ENCODE measurements at places on chromosomes 3 and 15.

DNA sequence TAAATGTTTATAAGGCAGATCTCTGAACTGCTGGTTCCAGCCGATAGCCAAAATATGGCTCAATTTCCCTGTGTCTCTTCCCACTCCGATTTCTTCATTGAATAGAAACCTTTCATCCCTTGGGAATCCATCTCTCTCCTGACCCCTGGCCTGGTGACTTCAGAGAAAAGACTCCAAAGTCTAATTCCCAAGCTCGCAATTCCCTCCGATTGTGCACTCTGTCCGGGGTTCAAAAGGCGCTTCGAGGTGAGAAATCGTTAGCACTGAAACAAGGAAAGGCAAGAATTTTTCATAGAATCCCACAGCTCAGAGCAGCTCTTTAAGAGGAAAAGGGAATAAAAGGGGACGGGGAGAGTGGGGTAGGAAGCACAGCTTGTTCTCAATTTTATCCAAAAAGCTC, 18.4 kb upstream of the RAD18 start:
- DNase-seq: no peak

DNA sequence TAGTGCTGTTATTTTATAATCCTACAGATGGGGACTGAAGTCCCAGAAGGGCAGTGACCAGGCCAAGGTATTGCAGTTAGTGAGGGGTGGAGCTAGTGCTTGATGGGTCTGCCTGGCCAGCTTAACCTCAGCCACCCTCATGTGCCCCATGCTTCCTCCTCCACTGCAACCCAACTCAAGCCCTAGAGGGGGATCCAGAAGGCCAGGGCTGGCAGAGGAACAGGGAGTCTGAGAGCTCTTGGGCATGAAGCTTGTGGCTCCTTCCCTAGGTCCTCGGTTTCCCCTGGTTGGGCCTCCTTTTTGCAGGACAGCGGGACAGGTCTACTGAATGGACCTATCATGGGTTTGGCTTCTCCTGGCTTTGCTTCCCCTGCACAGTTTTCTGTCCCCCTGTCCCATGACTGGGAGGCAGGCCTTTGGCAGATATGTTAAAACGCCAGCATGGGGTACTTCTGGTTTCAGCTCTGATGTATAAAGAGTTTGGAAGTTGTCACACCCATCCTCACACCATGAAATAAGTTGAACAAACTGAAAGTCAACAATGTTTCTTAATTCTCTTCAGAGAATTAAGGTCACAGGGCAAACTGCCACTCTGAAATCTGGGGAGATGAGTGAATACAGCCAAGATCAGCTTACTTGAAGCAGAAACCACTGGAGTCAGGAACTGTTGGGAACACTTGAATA, 103.3 kb downstream of the SMAD6 start:
- DNase-seq: no peak

DNA sequence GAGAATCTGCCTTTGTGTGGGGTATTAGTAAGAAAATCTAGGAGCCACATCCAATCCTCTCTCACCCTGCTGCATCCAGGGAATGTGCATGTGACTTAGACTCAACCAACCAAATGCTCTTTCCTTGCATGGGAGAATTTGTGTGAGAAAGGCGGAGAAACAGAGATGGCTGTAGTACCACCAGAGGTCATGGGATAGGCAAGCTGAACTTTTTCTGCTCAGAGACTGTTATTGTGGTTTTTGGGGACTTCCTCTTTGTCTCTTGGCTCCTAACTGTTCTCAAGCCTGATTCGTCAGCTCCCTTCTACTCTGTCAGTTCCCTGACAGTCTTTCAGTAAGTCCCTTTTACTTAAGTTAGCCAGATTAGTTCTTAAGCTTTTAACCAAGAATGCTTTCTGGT, 2.6 kb upstream of the ZSCAN2 start:
- DNase-seq: no peak

DNA sequence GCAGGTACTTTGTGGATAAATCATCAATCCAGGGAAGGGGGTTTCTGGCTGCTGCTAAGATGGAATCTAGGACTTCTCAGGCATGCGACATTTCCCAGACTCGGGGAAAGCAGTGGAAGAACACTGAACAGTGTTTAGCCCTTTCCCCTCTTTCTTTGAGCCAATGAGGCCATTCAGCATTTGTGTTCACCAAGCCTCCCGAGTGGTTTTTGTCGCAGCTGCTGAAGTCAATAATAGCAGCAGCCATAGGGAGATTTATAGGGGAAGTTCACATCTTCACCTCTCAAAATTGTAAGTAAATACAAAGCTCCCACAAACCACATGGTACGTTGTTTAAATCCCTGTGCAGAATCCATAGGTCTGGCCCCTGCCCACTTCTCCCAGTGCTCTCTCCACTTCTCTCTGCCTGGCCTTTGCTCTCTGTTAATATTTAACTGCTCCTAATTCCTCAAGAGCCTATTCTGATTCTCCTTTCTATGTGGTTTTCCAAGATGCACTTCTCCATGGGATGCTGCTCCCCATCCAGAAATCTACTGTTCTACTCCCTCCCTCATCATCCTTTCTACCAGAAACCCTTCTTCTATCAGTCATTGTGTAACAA, 230.7 kb downstream of the SHQ1 start:
- no peak for DNase-seq

DNA sequence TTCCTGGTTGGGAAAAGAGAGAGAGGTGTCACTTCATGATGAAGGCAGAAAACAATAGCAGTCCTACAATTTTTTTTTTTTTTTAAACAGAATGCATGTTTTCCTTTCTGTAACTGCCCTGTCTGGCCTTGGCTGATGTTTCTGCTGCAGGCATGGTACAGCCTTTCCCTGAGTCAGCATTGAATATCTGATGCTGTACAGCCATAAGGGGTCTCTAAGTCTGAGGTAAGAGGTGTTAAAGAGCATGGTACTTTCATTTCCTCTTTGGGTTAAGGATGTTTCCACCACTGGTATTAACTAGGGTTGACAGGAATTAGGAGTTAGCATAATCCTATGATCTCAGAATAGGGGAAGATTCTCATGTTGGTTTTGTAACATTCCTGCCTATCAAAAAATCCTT, 147.4 kb downstream of the CHST2 start:
- no peak for DNase-seq

DNA sequence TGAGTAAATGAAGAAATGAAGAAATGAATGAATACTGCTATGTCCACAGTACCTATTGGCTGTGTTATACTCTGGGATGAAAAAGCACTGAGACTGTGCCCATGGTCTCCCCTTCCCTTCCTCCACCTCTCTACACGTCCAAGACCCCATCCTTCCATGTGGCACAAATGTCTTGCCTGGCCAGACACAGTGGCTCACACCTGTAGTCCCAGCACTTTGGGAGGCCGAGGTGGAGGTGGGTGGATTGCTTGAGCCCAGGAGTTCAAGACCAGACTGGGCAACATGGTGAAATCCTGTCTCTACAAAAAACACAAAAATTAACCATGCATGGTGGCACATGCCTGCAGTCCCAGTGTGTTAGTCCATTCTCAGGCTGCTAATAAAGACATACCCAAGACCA, 200.1 kb downstream of the FAM43A start:
- no peak for DNase-seq

DNA sequence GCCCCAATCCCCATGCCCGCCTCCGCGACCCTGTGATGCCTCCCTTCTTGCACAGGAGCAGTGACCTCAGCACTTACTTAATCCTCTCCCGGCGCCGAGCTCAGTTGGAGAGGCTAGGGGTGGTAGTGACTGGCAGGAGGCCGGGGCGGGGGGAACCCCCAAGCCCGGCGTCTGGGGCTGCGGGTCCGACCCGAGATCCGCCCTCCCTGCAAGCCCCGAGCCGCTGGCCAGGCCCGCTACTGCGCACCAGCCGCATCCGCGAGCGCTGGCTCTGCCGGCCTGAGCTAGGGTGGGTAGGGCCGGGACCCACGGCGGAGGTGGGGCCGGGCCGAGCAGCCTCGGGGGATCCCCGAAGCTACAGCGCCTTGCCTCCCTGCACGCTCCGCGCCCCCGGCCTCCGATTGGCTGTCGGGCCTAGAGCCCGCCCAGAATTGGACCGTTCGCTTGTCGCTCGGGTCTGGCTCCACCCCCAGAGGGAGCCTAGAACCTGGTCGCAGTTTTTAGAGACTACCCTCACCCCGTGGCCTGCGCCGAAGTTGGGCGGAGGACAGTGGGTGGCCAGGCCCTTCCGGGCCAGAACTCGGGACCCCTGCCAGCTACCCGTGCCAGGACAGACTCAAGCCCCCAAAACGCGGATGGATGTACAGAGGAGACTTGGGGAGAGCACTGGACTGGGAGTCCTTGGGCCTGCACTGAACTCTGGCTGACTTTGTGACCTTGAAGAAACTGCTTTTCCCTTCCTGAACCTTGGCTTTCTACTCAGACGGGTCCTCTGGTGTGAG, at the start of gene C3orf18:
Gene C3orf18, minus strand, starts transcription at position 362 of the 782 bp plus-strand sequence. CDS start 2,048 bp downstream, outside the sequence.
- peak; percentile 6 for DNase-seq

DNA sequence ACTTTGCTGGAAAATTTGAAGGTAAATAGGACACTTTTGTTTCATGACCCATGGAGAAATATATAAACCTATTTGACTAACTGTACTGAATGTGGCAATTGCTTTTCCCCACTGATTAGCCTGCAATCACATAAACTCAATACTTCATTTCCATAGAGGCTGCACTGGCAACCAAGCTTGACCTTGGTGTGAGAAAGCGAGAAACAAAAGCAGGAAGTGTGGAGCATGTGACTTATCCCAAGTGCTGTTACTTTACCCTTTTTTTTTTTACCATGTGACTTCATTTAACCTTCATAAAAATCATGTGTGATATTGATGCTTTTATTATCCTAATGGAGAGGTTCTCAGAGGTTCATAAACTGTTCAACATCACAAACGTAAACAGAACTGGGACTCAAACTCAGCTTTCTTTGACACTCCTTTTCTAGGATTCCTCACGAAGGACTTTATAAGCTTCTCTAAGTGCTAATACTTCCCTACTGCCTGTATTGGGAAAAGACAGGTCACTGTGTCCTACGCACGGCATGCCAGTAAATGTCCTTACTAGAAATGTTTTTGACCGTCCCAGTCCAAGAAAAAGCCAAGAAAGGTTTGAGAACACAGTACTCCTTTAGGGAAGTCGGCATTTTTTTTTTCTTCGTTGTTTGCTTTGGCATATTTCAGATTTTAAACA, 34.9 kb upstream of the ZNF385D start:
- DNase-seq: no peak

DNA sequence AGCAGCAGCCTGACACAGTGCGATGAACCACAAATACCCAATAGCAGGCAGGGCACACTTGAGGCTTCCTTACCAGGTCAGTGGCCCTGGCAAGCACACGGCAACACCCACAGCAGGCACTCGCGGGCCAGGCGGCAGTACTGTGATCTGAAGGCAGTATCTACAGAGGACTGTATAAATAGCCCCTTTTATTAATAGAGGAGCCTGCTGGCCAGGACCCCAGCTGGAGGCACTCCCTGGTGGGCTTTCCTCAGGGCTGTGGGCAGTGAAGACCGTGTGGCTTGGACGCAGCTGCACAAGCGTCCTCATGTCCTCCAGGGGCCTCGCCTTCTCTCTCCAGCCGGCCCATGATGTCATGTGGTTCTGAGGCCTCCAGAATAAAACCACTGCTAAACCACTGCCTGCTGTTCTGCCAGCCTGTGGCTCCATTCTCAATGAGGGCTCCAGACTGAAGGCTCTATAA, 44.1 kb downstream of the LRIG1 start:
- no peak for DNase-seq

DNA sequence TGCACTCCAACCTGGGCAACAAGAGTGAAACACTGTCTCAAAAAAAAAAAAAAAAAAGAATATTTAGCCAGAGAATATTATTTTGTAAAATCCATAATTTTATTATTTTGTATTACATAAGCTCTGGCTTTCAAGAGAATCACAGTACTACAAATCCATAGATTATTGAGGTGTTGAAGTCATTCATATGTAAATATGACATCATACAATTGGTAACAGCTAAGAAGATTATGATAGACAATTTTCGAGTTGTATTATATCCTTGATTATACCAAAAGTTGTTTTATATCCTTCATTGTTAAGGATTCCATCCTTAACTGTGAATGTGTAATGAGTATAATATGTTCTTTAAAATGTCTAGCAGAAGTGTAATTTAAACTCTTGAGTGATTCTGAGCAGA, 3.7 kb downstream of the MLF1 start:
- DNase-seq: no peak

DNA sequence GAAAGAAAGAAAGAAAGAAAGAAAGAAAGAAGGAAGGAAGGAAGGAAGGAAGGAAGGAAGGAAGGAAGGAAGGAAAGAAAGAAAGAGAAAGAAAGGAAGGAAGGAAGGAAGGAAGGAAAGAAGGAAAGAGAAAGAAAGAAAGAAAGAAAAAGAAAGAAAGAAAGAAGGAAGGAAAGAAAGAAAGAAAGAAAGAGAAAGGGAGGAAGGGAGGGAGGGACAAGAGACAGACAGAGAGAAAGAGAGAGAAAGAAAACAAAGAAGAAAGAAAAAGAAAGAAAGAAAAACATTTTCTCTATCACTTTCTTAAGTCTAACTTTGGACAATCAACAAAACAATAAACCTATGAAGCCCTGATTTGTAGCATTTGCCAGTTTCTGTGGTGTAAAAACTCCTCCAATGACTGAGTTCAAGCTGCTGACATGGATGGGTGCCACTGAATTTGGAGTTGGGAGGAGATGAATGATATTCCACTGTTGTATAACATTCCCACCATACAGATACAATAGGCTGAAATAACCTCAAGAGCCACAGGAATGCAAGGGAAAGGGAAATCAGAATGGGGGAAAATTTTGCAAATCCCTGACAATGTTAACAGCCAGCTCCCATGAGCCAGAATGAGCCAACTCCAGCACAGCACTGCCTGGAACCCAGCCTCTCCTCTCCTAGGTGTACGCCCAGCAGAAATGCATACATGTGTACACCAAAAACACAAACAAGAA, 15.0 kb upstream of the RTP3 start:
- DNase-seq: no peak

DNA sequence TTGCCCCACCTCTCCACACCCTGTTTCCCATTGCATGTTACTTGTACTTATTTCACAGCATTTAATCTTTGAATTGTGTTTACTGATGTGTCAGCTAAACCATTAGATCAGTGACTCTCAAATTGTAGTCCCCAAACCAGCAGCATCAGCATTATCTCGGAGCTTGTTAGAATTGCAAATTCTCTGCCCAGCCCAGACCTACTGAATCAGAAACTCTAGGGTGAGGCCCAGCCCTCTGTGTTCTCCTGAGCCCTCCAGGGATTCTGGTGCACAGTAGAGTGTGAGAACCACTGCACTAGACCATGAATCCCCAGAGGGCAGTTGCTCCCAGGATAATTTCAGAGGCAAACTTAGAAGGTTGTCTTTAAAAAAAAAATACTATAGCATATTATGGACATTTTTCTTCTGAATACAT, 13.0 kb downstream of the PLD1 start:
- no peak for DNase-seq

GRCh38 chr3:140363801-140364200, 314.1 kb upstream of the TRIM42 start:
- no peak for DNase-seq

DNA sequence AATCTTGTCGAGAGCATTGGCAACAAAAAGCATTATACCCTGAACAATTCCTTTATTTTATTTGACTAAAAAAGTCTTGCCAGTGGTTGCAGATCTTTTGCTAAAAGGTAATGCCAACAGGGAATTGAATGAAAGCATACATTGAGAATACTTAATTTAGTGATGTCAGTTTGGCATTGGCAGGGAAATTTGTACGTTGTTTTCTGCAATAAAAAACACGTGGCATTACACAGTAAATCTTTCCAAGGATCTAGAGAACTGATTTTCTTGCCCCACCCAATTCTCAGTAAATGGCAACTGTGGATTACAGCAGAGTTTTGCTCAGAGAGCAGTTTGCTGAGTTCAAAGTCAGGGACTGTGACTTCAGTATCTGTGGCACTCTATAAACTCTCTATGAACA, 38.3 kb upstream of the IGSF10 start:
- no peak for DNase-seq
